OCI-M1 (cell line): ENCODE measurements at places on chromosomes 6 and 20.

DNA sequence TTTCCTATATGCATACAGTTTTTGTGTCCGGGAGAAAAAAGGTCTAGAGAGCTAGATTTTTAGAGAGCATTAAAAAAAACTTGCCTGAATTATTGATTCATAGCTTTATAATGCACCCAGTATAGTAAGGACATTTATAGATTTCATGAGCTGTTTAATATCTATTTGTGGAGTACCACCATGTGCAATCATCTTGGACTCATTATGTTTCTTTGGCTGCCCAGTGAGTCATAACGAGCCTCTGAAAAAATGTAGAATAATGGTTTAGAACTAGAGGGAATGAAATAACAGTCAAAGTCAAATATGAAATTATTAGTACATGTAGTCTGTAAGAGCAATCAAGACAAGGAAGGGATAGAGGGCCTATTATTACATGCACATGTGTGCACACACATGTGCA lies 350.0 kb downstream of the CD83 start:
- DNase-seq, result no peak

DNA sequence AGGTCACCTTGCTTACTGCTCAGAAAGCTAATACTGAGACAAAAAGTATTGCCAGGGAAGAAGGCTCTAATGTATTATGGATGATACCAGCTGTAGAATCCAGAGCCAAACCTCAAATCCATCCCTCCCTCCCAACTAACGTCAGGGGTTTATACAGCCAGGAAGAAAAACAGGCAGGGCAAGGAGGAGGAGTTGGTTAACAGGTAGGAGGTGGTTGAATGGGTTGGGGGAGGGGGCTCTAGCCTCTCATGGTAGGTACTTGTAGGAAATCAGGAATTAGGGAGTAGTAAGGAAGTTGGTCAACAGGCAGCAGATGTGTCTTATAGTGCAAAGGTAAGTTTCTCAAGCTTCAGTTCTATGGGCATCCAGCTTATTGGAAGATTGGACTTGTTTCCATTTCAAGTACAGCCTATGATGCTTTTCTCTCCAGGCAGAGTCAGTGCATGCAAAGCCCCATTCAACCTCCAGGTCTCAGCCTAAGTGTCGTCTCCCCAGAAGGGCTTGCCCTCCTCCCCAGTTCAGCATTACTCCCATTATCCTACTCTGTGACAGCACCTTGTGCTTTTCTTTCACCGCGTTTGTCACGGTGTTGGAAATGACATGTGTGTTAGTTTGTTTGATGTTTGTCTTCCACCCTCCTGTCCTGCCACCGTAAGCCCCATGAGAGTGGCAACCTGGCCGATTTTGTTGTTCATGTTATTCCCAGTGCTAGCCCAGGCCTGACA lies 38.1 kb downstream of the PNLDC1 start:
- no peak for DNase-seq

DNA sequence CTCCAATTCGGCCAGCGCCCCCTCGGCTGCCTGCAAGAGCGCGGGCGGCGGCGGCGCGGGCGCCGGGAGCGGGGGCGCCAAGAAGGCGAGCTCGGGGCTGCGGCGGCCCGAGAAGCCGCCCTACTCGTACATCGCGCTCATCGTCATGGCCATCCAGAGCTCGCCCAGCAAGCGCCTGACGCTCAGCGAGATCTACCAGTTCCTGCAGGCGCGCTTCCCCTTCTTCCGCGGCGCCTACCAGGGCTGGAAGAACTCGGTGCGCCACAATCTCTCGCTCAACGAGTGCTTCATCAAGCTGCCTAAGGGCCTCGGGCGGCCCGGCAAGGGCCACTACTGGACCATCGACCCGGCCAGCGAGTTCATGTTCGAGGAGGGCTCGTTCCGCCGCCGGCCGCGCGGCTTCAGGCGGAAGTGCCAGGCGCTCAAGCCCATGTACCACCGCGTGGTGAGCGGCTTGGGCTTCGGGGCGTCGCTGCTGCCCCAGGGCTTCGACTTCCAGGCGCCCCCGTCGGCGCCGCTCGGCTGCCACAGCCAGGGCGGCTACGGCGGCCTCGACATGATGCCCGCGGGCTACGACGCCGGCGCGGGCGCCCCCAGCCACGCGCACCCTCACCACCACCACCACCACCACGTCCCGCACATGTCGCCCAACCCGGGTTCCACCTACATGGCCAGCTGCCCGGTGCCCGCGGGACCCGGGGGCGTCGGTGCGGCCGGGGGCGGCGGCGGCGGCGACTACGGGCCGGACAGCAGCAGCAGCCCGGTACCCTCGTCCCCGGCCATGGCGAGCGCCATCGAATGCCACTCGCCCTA lies 963 bp downstream of the FOXF2 start:
- DNase-seq, result no peak

DNA sequence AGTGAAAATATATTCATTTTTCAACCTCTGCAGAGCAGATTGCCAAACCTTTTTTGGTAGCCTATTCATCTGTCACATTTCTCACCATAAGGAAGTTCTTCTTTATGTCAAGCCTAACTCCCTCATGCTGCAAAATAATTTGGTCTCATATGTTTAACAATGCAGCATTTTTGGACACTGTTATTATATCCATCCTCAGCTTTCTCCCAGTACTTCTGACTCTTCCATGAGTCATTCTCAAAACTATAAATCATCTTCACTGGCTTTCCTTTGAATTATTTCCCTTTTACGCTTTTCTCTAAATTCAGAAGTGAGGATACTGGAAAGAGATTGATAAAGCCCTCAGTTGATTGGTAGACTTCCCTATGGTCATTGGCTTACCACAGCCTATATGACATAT lies 192.2 kb downstream of the TPBG start:
- no peak for DNase-seq

DNA sequence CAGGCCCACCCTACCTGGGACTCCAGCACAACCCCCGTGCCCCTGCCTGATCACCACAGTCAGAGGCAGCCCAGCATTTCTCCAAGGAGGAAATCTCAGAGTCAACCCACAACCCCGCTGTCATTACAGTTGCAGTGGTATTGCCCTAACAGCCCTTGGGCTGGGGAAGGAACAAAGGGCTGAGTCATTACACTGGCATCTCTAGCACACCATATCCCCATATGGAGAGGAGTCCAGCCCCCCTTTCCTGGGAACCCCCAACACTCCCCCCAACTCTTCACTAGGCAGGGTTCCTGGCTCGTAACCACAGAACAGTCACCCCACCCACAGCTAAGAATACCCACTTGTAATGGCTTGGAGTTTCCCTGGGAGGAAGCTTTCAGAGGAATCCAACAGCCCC lies 149.4 kb upstream of the OGFRL1 start:
- no peak for DNase-seq
